ENCODE measurements at places on chromosomes 3 and 15.

GRCh38 chr15:64400583-64400982 is 12.9 kb downstream of the TRIP4 start:
- DNase-seq, result no peak

DNA sequence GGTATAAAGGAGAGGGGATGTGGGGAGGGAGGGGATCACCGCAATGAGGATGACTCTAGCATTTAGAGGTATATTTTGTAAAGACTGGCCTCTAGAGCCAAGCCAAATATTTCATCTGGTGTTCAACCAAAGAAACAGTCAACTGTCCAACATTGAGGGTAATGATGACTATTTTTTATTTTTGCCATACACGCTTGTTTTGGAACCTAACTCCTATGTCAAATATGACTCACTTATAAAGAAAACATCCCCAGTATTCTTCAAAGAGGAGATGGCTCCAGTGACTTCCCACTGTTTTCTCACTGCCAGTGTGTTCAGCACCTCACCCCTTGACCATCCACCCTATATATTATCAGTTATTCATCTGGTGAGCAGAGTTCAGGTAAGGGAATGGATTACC is 77.3 kb downstream of the WNT5A start:
- no peak for DNase-seq

DNA sequence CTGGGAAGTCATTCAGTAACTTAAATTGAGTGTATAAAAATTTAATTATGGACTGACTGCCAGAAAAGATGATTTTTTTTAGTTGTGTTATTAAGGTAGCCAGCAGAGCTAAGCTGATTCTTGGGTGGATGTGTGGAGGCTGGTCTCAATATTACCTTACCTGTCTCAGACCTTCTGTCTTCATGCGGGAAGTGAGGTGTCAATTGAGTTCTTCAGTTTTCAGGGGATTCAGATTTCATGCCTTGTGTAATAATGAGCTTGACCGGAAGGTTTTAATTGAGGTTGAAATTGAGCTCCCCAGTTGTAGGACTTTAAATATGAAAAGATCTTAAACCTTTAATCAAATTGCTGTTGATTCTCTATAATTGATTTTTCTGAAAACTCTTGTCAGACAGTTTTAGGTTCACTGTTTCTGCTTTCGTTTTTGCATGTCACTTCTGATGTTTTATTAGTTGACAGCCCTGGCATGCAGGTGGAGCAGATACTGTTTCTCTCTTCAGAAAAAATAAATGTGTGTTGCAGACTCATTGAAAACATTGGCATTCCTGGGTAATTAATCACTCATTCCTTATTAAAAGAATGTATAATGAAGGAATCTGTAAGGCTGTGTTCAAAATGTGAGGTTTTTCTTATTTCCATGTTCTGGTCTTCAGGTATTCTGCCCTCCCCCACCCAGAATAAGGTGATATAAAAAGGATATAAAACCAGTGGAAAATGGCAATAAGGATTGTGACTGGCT is 54.5 kb downstream of the PSMD6 start:
- peak; percentile 20 for DNase-seq

DNA sequence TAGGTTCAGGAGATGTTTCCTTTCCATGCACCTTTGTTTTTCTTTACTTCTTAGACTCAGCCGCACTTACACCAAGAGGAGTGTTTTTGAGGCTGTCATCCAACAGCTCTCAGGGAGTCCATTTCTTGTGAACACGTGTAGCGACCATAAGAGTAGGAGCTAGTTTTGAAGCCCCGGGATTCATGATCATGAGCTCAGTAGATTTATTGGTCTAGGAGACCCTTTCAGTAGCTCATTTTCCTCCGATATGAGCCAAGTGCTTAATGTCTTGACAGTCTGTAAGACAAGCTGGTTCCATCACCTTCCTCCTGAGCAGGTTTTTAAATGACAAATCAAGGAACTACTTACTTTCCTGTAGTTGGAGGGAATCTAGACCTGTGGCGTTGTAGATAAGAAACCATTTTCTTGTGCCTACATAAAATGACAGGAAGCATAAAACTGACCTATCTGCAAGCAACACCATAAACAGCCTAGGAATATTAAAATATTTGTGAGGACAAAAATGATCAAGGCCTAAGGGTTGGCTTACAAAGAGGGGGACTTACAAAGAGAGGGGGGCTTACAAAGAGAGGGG is 172.6 kb upstream of the BHLHE40 start:
- no peak for DNase-seq

- DNase-seq, result no peak
Measured at GRCh38 chr3:171827836-171828458, 15.2 kb upstream of the TMEM212 start.

DNA sequence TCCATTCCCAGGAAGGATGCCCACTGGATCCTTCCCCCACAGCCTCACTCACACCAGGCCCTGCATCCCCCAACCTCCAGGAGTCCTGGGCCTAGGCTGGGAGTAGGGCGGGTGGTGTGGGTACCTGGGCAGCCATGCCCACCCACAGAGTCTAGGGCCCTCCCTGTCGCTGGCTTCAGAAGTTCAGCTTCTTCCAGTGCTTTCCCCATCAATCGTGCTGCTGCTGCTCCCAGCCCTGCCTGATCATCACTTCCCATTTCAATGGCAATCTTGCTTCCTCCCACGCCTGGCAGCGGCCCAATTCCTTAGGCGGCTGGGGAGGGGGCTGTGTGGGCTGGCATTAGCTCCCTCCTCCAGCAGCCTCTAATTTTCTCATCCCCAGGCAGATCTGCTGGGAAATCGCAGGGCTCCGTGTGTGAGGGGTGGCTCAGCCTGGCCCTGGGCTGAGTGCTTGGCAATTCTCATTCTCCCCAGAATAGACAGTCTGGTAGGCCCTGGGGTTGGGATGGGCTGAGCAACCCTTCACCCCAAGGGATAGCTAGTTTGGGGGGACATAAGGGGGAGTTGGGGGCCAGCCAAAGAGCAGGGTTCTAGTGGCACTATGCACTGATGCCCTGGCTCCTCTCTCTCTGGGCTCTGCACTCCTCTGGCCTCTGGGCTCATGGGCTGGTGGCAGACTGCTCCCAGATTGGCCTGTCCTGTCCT is 66.4 kb downstream of the SCN5A start:
- DNase-seq, result peak; percentile 49

- DNase-seq, result no peak
Measured at GRCh38 chr3:195601382-195601781, 17.6 kb upstream of the APOD start.

GRCh38 chr3:35894735-35895134 is 255.4 kb downstream of the ARPP21 start:
- DNase-seq, result no peak
